ENCODE measurements at places on chromosomes 1 and 21.

DNA sequence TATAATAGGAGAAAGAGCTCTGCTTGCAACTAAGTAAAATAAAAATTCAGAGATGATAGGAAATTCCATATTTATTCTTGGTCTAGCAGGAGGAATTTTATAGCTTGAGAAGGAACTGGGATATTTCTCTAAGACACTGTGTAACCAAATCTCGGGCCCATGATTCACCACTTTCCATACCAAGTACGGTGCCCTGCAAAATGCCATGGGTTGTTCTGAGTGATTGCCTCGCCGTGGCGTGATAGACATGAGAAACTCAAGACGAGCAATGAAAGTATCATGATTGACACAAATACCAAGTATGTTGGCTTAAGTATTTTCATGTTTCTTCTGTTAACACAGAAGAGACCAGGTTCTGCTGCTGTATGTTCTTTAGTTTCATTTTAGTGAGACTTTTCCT, 167.2 kb downstream of the LMO4 start:
- DNase-seq: no peak

GRCh38 chr1:211711315-211711705, 35.9 kb upstream of the NEK2 start:
- DNase-seq: no peak

GRCh38 chr1:11448373-11449099, 30.4 kb upstream of the DISP3 start:
- DNase-seq: no peak

DNA sequence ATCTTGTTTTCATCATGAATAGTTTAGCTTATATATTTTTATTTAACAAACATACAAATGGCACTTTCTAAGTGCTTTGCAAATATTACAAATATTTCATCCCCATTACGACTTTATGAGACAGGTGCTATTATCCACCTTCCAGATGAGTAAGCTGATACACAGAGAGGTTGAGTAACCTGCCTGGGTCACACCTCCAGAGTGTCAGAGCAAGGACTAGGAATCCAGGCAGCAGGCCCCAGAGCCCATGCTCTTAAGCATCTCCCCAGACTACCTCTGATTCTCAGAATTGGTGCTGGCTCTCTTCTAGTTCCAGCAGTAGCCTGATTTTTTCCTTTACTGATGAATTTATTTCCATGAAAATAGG, 40.0 kb downstream of the EPHB2 start:
- no peak for DNase-seq

GRCh38 chr1:198122693-198123092, 34.1 kb upstream of the NEK7 start:
- DNase-seq: no peak

- DNase-seq: no peak
Observed at GRCh38 chr1:197799271-197799670, 24.0 kb upstream of the DENND1B start.

GRCh38 chr21:25872271-25872670, 137.5 kb downstream of the GABPA start:
- DNase-seq: no peak

DNA sequence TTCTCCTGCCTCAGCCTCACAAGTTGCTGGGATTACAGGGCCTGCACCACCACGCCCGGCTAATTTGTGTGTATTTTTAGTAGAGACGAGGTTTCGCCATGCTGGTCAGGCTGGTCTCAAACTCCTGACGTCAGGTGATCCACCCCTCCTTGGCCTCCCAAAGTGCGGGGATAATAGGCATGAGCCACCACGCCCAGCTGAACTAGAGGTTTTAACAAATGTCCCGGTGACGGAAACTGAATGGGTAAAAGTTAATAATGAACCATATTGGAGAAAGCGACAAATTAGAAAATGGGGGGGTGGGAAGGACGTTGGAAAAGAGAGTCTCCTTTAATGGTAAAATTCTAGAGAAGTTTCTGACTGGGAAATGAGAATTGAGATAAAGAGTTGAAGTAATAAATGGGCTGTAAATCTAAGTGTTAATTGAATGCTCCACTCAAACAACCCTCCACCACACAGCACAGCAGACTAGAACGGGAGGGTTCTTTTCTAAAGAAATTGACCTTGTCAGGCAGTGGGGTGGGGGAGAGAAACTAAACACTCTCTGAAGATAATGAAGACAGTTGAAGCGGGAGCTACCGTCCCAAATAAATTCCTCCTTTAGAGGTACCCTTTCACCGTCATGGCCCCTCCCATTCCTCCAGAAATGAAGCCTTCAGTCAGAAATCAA, 46.9 kb upstream of the PUM1 start:
- DNase-seq: no peak

- DNase-seq: no peak
Observed at GRCh38 chr1:165187031-165188009, 169.2 kb downstream of the LMX1A start.

All from NCI-H748 treated with DMSO at 0.1 percent for 48 hours (cell line).